Stimulated activated naive CD8-positive, alpha-beta T cell treated with anti-CD3 and anti-CD28 coated beads, Interleukin-15, Interleukin-2, amounts not matched to agents 100 U/mL and 50 U/mL, for 24 hours (primary cell): ENCODE measurements at places on chromosomes 4 and X.

DNA sequence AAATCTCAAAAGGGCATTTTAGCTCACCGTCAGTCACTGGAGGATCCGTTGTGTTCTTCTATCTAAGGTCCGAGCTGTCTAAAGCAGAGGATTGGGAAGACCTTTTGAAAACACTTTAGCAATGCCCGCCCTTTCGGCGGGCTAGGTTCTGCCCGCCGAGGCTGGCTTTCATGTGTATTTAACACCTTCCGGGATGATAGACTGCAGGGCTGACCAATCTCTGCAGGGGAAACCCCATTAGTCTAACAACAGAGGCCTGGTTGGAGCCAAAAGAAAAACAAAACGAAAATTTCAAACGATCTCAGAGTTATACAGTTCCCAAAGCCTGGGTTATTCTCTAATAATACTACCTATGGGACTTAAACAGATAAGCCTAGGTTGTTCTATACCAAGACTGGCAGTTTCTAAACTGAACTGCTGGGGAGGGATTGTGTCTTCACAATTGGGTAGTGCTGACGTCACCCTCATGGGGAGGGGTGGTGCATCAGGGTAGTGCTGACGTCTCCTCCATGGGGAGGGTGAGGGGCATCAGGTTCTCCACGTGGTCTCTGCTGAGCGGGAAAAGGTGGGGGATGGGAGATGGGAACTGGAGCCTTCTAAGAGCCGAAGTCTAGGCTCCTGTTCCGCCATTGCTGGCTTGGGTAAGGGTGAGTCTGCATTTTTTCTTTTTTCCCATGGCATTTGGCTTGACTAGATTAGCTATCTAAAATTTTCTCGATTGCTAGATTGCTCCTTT is 14.8 kb upstream of the CUL4B start:
- DNase-seq, result no peak

- no peak for DNase-seq
Measured at GRCh38 chrX:15448010-15448639, 45.0 kb downstream of the PIR start.

- DNase-seq, result peak; percentile 40
Measured at GRCh38 chr4:77600521-77601451, 4.8 kb upstream of the CXCL13 start.

- DNase-seq, result no peak
Measured at GRCh38 chrX:50106051-50106675, 94.6 kb downstream of the AKAP4 start.

- DNase-seq, result no peak
Measured at GRCh38 chrX:12425496-12425895, 287.2 kb downstream of the FRMPD4 start.

- no peak for DNase-seq
Measured at GRCh38 chrX:134459683-134460004, 321 bp upstream of the HPRT1 start.

GRCh38 chrX:17836830-17837229 is 24.3 kb downstream of the RAI2 start:
- no peak for DNase-seq

DNA sequence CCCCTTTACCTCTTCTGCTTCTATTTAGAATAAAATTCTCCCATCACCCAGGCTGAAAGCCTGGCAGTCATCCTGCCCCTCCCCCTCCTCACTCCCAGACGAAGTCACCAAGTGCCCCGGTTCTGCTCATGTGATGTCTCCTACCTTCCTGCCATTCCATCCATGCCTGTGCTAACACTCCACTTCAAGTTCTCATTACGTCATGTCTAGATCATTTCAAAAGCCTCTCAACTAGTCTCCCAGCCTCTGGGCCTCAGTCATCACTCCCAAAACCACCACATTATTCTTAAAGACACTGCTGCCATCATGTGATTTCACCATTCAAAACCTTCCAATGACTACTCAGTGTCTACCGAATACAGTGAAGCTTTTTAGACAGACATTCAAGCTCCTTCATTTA is 17.2 kb upstream of the HOPX start:
- no peak for DNase-seq

DNA sequence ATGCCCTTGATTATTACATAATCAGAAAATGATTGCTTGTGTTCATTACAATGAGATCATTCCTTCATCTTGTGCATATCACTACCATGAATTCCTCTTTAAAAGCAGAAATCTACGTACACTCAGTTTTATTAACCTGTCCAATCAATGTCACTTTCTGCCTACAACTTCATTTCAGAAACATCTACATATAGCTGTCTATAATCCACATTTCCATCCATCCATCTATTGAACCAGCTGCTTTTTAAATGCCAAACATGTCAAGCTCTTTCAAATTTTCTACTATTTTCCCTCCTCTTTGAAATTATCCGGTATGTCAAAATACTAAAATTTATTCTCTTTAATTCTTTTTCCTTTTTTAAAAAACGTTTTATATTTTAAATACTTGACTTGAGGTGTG is 462.0 kb downstream of the GABRG1 start:
- DNase-seq, result no peak

- no peak for DNase-seq
Measured at GRCh38 chr4:33696041-33696440, 2548.3 kb downstream of the ARAP2 start.

- peak; percentile 59 for DNase-seq
Measured at GRCh38 chr4:39976945-39977488, 694 bp downstream of the PDS5A start.

DNA sequence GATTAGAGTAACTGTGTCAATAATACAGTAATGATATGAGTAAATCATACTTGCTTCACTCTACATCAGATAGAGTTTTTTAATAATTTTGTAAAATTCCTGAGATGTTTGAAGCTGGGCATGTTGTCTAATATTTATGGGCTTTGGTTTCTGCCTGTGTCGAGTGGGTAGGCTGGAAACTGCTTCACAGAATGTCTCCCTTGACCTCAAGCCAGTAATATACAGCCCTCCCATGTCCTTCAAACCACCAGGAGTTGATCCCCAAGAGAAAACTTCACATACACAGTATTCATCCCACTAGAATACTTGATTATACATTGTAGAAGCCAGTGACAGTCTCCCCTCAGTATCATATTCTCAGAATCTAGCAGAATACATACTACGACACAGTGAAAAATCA is 284.8 kb upstream of the TENM3 start:
- DNase-seq, result no peak

DNA sequence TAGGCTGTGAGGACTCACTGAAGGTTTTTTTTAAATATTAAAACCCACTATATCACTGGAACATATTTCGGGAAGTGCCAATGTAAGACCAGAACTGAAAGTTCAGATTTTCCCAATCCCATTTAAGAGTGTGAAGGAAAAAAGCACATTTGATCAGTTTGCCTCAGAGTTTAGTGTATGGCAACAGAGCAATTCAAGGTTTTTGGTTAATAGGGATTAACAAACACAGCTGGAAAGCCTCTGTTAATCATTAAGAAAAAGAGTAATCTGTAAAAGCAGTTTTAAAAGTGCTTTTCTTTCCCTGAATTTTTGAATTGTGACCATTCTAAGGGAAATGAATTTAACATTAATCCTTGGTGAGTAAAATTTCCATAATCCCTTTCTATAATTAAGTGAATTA is 60.4 kb downstream of the NPY5R start:
- DNase-seq, result no peak
